ENCODE measurements at places on chromosomes 7 and 10. TPM values are rescaled to one million over a fixed set of nuclear protein-coding genes. Genes with fewer than 3 reads are reported as not detected.

DNA sequence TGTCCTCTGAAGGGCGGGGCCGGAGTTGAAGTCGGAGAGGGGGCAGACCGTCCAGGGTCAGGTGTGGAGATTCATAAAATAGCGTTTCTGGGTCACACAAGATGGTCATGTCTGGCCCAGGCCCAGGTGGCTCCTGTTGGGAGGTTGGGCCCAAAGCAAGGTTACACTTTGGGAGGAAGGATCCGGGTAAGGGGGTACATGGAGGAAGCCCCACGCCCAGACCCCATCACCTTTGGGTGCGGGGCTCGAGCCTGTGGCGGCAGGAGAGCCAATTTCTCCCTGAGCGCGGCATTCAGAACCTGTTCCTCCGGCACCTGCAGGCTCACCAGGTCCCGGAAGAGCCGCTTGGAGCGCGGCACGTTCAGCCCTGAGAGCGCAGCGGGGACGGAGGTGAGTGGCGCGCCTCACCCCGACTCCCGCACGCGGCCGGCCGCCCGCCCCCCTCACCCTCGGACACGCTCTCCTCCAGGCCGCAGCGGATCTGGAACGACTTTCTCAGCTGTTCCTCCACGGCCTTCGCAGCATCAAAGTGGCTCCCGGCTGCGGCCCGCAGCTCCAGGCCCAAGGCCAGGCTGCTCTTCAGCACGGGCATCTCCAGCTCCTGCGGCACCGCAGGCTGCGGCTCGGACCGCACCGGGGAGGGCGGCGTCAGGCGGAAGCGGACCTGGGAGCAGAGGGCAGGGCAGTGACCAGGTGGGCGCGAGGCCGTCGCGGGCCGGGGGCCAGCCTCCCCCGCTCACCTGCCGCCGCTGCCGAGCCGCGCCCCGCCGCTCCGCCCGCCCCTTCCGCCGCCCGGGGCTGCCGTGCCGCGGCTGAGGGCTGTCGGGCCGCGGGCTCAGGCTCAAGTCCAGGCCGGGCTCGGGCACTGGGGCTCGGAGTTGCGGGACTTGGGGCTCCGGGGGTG is 644 bp downstream of the PPP1R35 start:
- DNase-seq = no peak

DNA sequence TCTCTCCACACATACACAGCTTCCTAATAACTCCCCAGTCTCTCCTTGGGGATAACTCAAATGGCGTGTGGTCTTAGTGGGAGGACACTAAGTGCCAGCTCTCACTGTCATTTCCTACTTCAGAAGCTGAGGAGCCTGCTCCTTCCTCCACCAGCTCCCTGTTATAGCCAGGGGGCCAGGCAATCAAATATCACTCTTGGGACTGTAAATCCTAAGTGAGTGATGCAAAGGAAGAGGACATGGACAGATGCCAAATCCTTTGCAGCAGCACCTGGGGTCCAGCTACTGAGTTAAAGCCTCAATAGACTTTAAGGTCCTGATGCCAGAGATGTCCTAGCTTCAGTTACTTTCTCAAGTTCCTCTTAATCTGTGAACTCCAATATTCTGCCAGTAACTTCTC is 34.1 kb downstream of the SEM1 start:
- DNase-seq = no peak

GRCh38 chr7:81210137-81211064 is 291.6 kb upstream of the SEMA3C start:
- no peak for DNase-seq

- DNase-seq = no peak
These were observed 523.9 kb downstream of the SUGCT start for GRCh38 chr7:40658729-40659128.

DNA sequence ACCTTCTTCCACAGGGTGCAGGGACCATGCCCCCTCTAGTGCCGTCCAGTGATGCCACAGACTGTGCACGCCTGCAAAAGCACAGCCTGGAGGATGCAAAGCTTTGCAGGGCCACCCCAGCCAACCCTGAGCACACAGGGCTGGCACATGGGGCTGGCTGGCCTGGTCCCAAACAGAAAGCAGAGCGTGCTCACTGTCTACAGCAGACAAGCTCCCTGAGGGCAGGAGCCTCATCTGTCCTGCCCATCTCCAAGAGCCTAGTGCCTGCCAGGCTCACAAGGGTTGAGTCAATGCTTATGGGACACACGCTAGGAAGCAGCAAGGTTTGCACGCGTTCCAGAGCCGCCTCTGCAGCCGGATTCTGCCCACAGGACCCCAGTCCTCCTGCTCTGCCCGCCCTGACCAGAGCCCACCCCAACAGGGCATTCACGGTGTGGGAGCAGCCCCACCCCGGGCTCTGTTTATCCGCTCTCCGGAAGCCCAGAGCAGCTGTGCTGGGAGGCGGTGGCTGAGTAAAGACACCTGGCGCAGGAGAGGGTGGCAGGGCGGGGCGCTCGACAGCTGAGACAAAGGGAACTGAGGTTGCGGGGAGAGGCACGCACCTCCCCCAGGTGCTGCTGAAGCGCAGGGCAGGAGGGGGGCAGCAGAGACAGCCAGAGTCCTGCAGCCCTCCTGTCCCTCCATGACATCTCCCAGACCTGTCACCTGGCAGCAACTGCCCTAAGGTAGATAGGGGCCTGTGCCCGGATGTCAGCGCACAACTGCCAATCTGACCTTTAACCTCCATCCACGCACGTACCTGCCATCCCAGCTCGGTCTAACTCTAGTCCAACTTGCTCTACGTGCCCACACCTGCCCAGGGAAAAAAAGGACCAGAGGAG is 4.3 kb downstream of the KCNH2 start:
- no peak for DNase-seq

Gene AMPH
- total RNA-seq = 32.4 TPM

Gene FOXL3
- not detected for total RNA-seq

GRCh38 chr7:116802746-116803152 is 59.6 kb upstream of the CAPZA2 start:
- DNase-seq = peak; percentile 4

- DNase-seq = no peak
These were observed 30.5 kb upstream of the VWDE start for GRCh38 chr7:12434012-12434642.

GRCh38 chr7:94996369-94996768 is 89.0 kb downstream of the PPP1R9A start:
- DNase-seq = no peak

Gene TACC2
- total RNA-seq = 52.6 TPM

- DNase-seq = no peak
These were observed 137.4 kb downstream of the TNS3 start for GRCh38 chr7:47444376-47445098.

Gene JCAD
- total RNA-seq = 0.61 TPM

- DNase-seq = no peak
These were observed 2.7 kb downstream of the MAFK start for GRCh38 chr7:1533255-1533546.

Gene SCART1
- total RNA-seq = 1.6 TPM

Gene INA
- 36.4 TPM for total RNA-seq

DNA sequence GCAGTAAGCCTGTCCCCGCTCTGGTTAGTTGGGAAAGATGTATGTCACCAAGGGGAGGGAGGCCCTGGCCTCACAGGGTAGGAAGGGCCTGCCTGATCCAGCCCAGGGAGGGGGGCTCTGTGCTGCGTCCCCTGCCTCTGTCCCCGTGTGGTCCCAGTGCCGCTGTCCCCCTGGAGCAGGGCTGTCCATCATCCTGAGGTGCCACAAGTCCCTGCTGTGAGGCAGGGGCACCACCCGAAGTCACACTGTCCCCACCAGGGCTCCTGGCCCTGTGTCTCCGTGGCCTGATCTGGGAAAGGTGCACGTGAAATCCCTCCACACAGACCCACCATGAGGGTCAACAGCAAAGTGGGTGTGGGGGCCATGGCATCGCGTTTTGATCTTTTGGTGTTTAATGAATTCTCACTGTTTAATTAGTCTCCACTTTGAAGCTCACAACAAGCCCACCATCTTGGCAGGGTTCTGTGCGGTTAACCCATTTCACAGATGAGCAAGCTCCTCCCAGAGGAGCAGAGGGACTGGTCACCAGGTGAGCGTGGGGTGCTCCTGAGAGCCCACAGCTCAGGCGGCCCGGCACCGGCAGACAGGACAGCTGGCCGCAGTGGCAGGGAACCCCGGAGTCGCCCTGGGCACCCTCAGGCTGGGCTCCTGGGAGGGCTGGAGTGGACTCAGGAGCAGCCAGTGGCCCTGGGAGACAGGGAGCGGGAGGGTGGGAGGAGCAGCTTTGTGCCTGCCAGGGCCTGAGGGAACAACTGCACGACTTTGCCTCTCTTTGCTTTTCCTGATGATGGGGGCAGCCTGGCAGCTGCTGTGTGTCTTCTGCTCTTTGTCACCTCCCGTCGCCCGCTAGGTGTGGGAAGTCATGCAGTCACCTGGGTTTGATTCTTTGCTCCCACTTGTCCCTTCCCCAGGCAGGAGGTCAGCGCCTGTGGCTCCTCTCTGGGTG is 12.0 kb upstream of the CRYGN start:
- no peak for DNase-seq

DNA sequence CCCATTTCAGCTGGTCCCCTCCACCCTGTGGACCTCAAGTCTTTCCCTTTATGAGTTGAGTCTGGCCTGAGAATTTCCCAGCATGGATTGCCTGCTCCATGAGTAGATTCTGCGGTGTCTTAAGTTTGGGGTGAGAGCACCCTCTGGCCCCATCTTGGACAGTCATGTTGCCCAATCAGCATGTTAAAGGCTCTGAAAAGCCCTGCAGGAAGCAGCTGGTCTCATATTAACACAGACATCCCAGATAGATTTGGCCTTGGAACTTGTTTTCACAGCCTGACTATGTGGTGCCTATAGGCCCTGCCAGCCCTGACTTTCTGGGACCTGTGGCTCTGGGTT is 15.5 kb upstream of the SLC29A3 start:
- DNase-seq = no peak

Measured in neural crest cell (in vitro differentiated cells).